ENCODE measurements at places on chromosomes 6 and 20. TPM values are rescaled to one million over a fixed set of nuclear protein-coding genes. Genes with fewer than 3 reads are reported as not detected.

HLA-DRB5 gene
- total RNA-seq, result 0.13 TPM

DNA sequence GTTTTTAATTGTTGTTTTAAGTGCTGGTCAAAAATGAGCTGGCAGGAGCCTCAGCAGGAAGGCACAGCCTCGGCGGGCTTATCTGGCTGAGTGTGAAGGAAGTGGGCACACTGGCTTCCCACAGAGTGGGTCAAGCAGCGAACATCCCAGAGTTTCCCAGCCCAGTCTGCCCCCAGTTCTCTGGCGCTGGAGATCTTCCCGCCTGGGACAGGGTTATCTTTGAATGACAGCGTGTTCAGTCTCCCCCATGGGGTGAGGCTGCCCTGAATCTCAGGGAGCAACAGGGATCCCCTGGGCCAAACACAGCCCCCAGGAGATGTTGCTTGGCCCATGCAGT is 122.2 kb upstream of the PTPN1 start:
- DNase-seq, result peak; percentile 63

GRCh38 chr6:98498866-98499265 is 335.5 kb upstream of the POU3F2 start:
- DNase-seq, result no peak

DNA sequence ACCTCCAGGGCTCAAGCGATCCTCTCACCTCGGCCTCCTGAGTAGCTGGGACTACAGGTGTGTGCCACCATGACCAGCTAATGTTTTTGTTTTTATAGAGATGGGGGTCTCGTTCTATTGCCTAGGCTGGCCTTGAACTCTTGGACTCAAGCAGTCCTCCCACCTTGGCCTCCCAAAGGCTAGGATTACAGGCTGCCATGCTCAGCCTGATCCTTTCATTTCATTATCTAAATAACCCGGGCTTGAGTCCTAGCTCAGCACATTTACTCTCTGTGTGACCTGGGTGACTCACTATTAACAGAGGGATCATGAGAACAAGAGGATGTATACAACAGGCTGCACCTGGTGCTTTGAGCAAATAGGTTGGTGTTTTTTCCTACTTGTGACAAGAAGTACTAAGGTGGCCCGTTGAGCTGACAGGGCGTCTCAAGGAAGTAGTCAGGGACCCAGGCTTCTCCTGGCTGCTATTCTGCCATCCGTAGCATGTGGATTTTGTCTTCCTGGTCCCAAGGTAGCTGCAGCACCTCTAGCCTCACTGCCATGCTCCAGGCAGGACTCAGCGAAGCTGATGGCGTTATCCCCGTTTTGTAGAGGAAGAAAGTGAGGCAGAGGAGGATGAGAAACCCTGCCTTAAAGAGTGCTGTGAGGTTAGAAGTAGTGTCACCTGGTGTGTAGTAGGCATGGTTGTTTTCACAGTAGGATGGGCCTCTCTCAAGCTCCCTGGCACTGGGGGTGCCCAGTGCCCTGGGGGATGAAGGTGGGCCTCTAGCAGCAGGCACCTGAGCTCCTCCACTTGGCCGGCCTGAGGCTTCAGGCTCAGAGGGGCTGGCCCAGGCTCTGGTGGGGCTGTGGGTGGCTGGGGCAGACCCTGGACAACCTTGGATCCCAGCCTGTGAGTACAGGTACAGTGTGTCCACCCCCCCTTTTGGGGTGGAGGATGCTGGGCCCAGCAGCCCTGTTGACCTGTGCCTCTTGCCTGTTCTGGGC is 62.4 kb downstream of the ADNP start:
- no peak for DNase-seq

DNA sequence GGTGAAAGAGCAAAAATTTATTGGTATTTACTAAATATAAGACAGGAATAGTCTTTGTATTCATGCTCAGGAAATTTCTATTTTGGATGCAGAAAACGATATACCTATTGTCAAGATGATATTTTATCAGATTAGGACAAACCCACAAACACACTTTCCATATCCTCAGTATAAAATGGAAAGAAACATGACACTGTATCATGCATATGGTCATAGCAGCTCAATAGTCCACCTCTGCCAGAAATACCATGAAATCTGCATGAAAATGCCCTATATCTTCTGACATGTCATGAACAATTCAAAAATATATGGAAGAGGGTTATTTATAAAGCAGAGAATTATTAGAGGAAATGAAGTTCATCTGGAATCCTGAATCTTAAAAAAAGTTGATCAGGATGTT is 11.7 kb upstream of the HINT3 start:
- no peak for DNase-seq

DNA sequence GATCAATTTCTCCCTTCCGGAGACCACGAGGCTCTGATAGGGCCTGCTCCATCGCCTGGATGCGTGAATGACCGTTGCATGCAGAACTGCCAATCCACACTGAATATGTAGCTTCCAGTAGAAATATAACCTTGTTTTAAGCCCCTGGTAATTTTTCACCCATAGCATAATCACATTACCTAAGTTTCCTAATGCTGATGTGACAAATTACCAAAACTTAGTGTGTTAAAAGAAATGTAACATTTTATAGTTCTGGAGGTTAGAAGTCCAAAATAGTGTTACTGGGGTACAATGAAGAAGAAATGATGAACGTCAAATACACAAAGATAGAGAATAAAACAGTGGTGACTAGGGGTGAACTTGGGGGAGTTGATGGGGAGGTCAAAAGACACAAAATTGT is 22.0 kb upstream of the SIRPD start:
- DNase-seq, result no peak

SPDEF gene
- total RNA-seq, result not detected

TMC2 gene
- not detected for total RNA-seq

DNA sequence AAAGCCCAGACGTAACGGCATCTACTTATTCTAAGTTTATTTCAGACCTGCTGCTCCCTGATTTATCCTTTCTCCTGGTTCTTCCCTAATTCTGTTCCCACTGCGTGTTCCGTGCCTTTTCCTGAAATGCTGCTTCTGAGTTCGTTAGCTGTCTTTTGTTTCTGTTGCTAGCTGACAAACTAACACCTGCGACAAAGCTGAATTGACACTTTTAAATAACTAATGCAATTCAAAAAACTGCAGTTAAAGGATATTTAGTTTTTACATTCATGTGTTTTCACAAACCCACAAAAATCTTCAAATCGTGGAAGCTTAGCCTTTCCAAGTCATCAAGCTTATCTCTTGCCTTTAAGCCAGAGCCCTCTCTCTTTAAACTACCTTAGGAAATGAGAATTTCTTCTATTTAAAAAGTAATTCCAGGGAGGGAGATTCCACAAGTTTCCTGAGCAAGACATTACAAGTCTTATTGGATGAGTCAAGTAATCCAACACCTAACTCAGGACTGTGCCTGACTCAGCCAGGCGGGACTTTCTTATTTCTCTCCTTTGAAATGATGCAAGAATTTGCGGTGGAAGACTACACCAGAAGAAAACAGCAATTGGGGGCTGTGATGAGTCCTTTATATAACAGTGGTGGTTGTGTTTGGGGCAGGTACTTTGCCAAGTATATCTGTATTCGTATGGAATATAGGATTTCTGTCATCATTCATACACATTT is 6.3 kb downstream of the ADTRP start:
- DNase-seq, result peak; percentile 95

GRCh38 chr6:16329233-16329632 is 90.8 kb downstream of the GMPR start:
- no peak for DNase-seq

GRCh38 chr6:13292774-13293173 is 35.6 kb downstream of the TBC1D7 start:
- DNase-seq, result no peak

DNA sequence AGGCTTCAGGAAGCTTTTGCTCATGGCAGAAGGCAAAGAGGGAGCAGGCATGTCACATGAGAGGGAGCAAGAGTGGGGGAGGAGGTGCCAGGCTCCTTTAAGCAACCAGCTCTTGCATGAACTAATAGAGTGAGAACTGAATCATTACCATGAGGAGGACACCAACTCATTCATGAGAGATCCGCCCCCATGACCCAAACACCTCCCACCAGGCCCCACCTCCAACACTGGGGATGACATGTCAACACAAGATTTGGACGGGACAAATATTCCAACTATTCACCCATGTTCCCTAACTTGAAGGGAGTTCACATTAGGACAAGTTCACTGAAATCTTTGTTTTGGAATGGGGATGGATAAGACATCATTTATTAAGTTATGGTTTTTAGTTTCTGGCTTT is 155.2 kb upstream of the ESR1 start:
- no peak for DNase-seq

DNA sequence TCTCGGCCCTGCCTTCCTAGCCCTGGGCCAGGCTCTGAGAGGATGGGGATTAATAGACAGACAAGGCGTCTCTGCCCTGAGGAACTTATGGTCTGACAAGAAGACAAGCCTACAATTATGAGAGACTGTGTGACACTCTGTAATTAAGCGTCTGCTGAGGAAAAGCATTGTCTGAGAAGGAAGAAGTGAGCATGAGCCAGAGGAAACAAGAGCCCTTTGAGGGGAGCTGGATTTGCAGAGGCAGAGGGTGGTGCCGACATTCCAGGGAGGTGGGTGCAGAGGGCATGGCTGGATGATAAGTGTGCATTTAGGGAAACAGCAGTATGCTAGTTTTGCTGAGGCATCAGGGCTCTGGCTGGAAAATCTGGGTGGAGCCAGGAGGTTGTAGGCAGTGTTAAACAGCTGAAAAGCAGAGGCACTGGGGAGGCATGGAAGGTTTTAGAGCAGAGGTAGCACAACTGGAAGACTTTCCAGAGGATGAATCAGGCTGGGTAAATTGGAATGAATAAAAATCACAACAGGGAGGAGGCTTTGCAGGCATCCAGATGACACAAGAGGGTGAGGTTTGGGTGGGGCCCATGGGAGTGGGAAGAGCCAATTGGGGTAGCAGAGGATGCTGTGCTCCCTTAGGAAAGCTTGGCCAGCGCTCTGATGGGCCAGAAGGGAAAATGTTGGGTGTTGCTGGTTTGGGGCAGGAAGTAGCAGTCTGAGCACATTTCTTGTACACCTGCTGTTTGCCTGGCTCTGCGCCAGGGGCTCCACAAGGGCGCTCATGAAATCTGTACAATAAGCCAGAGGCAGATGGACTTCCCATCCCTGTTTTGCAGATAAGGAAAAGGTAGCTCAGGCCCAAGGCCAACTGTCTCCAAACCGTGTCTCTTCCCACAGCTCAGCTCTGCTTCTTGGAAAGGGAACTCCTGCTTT is 74.0 kb upstream of the MYL9 start:
- DNase-seq, result peak; percentile 66

- DNase-seq, result no peak
These were observed 97.7 kb upstream of the HMGCLL1 start for GRCh38 chr6:55676736-55677135.

- DNase-seq, result no peak
These were observed 24.2 kb downstream of the MRS2 start for GRCh38 chr6:24426729-24427446.

ZNF334 gene
- 0.11 TPM for total RNA-seq

DNA sequence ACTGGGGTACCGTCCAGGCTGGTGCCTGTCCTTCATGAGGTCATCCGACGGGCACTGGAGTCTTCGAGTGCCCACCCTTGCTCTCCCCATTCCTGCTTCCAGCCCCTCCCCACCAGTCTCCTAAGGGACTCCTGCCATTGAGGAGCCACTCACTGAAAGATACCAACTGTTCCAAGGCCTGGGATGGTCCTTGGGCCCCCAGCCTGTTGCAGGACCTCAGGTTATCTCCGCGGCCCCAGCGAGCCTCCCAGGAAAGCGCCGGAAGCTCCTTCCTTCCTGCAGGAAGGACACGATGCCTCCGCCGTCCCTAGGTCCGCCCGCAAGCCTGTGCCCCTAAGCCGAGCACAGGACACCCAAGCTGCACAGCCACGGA is 1.2 kb downstream of the NKAIN4 start:
- DNase-seq, result no peak
